ENCODE measurements at places on chromosomes 5 and 9.

DNA sequence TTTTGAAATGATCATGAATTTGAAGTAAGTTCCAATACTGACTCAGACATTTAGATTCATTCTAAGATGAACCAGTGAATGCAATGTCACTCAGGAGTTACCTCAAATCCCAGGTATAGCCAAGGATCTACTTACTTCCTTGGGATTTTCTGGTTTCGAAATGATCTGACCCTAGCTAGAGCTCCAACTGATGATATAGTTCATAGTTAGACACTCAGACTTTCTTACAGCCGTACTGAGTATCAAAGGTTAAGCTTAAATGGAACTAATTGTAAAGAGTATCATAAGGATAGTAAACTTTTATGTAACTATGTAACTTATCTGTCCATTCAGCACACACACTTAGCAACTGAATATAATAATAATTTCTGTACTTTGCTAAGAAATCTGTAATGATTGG is 84.0 kb upstream of the FSD1L start:
- no peak for DNase-seq

GRCh38 chr5:178839319-178839704 is 20.4 kb upstream of the ZNF354B start:
- peak; percentile 19 for DNase-seq

GRCh38 chr5:156188016-156188415 is 138.9 kb upstream of the SGCD start:
- no peak for DNase-seq

DNA sequence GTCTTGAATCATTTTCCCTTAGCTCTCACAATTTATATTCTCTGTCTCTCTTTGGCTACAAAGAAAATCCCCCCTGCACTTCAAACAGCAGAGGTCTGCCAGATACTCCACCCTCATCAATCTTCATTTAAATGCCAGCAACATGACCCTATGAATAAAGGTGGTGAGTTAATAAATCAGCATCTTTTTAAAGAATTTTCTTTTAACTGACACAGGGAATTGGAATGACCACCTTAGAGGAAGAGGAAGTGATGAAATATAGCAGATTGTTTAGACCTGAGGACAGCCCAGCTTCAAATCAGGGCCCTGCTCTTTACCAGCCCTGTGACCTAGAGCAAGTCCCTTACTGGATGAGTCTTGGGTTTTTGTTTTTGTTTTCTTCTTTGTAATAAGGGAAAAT is 223.1 kb upstream of the PAPPA start:
- no peak for DNase-seq

- no peak for DNase-seq
Measured at GRCh38 chr5:81969912-81970311, 1.9 kb upstream of the ATG10 start.

DNA sequence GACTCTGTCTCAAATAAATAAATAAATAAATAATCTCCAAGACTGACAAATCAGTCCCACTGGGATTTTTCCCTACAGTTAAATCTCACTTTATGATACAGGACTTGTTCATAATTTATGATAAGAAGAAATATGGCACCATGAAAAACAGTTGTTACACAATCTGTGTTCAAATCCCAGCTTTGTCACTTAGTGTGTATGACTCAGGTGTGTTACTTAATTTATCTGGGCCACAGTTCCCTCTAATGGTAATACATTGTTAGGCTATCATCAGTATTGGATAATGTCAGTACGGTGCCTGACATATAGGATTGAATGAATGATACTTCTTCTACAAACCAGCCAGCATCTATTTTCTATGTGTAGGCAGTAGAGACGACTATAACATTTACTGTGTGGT is 23.1 kb downstream of the SLC36A3 start:
- DNase-seq = no peak

- DNase-seq = no peak
Measured at GRCh38 chr5:485946-486491, 38.2 kb downstream of the SLC9A3 start.

DNA sequence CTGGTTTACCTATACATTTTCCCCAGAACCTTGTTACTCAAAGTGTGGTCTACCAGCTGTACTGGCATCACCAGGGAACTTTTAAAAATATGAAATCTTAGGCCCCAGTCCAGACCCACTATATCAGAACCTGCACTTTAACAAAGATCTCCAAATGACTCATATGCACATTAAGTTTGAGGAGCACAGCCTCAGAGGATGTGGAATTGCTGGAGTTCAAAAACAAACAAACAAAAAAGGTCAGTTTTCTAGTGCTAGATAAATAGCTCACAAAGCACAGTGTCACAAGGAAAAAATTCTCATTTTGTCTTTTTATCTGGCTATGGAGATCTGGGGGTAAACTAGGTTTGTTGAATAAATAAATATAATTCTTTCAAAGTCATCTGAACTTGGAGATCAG is 68.9 kb upstream of the ANKRD55 start:
- DNase-seq = no peak

DNA sequence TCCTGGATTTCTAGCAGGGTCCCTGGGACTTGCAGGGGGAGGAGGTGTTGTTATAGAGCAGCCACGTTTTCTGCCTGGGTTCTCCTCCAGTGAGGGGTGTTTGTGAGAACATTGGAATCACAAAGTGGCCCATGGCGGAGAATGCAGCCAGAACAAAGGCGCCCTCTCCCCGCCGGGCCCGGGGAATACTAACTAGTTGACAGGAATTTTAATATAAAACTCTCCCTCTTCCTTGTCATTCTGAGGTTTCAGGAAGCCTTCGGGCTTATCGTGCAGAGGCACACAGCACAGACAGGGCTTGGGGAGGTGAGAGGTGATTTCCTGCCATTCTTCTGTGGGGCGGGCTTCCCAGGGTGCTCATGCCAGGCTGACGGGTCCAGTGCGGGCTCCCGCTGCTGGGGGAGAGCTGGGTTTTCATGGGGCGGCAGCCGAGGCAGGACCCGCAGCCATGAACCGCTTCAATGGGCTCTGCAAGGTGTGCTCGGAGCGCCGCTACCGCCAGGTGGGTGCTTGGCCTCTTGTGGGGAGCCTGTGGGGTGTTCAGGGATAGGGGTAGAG is 37.7 kb downstream of the RGS3 start:
- no peak for DNase-seq

DNA sequence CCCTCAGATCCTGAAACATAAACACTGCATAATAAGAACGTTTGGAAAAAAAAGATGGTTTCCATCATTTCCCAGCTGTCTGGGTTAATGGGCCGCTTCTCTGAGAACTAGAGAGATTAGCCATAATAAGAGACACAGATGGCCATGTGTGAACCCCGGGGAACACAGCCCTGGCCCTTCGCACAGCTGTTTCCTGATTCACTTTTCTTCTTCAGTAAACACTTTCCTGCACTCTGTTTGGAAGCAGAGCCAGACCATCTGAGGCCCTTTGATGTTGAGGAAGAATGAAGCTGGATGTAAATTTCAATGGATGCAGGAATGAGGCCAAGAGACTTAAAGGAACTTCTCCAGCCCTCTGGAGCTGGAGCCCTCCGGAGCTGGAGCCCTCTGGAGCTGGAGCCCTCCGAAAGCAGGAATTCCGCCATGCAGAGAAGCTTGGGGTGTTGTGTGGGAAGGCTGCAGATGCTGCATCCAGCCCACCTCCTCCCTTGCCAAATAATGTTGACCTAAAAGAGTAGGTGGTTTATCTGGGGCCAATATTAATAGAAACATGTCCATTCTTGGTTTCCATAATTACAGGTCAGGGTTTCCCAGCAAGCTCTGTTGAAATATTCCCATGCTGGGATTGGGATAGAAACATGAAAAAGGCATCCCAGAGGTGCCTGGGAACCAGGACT is 218.9 kb downstream of the NXNL2 start:
- no peak for DNase-seq

DNA sequence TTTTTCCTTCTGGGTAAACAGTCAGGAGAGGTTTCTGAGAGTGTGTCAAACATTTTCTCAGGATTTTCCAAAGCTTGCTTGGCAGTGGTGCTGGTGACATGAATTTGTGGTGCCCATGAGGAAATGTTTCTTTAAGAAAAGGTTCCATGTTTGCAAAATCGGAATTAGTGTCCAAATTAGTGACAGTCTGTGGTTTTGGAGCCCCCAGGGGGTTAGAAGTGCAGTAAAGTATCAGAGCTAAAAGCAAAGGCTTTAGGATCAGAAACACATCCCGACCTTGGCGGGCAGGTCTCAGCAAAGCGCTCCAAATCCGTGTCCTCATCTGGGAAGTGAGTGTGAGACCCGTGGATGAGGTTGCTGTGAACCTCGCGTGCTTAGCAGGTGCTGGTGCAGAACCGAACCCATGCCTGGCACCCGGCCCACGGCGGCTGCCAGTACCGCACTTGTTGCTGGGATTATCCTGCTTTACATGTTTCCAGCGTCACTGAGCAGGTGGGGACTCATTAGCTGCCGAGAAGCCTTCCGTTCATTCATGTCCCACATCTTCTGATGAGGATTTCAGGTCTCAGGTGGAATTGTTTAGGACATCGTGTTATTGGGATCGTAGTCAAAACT is 70.8 kb upstream of the COL5A1 start:
- no peak for DNase-seq

GRCh38 chr5:63727583-63727982 is 234.7 kb downstream of the HTR1A start:
- no peak for DNase-seq

DNA sequence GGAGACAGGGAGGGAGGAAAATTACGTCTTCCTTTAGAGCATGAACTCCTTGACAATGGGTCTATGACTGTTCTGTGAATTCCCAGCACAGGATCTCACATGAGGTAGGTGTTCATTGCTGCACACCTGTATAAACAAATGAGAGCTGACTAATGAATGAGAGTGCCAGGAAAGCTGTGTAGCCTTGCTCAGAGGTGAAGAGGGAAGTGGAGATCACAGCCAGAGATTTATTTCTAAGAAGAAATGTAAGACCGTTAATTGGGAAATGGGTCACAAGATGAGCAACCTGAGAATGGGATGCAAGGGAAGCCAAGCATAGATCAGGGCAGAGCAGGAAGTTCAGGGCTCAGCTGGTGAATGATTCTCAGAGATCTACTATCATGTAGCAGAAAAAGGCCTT is 295.1 kb downstream of the CDK5RAP2 start:
- DNase-seq = no peak

GRCh38 chr5:177079606-177080005 is 7.1 kb upstream of the FGFR4 start:
- no peak for DNase-seq

GRCh38 chr9:79902825-79903600 is 331.2 kb downstream of the TLE4 start:
- DNase-seq = no peak

GRCh38 chr5:159215886-159216285 is 6.5 kb upstream of the RNF145 start:
- DNase-seq = no peak

DNA sequence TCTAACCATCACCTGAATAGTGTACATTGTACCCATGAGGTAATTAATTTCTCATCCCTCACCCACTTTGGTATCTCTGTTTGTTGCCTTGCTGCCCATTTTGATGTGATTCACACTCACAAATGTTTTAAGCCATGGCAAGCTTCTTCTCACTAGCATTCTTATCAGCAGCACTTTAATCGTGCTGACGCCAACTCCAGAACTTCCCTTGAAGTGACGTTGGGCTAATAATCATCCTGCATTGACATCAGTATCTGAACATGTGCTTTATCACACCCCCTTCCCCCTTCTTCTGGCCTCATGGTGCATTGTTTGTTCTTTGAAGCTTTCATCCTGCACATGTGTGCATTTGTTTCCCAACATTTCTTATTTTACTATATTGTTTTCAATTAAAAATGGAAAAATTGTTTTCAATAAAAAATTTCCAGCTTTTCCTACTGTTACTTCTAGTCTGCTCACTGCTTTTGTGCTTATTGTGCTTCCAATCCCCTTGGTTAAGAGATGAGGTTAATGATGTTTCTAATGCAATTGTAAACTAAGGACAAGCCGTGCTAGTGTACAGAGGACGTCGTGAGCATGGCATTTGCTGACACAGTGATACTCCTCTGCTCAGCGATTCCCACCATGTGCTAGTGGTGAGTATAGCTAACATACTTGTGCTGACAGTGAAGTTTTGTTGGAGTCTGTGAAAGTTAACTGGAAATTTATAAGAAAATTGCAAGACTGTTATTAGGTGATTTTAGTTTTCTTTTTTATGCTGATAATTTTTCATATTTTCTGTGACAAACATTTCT is 238.5 kb downstream of the KDM4C start:
- no peak for DNase-seq

DNA sequence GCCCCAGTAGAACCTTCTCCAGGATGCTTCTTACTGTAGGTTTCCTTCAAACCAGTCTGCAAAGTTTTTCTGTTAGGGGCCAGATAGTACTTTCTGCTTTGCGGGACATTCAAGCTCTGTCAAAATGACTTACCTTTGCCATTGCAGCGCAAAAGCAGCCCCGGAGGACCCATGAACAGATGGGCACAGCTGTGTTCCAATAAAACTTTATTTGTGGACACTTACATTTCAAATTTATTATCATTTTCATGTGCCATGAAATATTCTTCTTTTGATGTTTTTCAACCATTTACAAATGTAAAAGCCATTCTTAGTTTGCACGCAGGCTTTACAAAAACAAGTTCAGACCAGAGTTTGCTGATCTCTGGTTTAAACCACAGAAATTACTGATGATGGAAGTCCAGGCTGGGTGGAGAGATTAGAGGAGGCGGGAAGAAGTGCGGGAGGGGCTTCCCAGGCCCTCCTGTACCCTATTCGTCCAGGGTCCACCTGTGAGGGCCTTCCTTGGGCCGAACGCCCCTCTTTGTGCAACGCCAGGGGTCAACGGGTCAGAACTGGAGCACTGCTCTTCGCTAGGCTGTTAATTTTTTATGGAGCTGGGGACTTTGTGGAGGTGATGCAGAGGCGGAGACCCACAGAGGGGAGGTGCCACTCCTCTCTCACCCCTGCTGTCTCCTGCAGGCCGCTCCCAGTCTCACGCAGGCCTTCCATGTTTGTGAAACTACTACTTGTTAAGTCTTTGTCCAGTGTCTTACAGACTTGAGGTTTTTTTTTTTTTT is 7.6 kb upstream of the ASS1 start:
- DNase-seq = no peak

- no peak for DNase-seq
Measured at GRCh38 chr5:56686337-56687195, 128.8 kb upstream of the MAP3K1 start.

GRCh38 chr5:106262395-106262794 is 1408.3 kb downstream of the EFNA5 start:
- no peak for DNase-seq

DNA sequence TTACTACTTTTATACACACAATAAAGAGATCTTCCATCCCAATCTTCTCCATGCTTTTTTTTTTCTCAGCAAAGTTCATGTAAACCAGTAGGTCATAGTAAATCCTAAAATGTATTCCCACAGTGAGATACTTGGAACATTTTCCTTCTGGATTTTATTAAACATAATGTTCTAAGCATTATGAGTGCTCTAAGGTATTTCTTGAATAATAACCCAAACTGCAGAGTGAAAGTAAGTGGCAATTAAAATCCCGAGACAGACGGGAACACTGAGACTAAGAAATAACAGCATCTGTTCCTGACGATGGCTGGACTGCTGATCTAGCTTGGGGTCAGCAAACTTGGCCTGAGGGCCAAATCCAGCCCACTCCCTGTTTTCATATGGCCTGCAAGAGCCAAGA is 359.8 kb downstream of the ARL15 start:
- DNase-seq = no peak

- no peak for DNase-seq
Measured at GRCh38 chr9:14213504-14213903, 100.4 kb downstream of the NFIB start.

GRCh38 chr5:141800617-141801016 is 77.6 kb downstream of the PCDH1 start:
- DNase-seq = no peak

- DNase-seq = no peak
Measured at GRCh38 chr5:103260951-103261350, 2.4 kb downstream of the MACIR start.
